SJSA1 (cell line): ENCODE measurements at places on chromosomes 6 and 20. TPM values are rescaled to one million over a fixed set of nuclear protein-coding genes. Genes with fewer than 3 reads are reported as not detected.

DNA sequence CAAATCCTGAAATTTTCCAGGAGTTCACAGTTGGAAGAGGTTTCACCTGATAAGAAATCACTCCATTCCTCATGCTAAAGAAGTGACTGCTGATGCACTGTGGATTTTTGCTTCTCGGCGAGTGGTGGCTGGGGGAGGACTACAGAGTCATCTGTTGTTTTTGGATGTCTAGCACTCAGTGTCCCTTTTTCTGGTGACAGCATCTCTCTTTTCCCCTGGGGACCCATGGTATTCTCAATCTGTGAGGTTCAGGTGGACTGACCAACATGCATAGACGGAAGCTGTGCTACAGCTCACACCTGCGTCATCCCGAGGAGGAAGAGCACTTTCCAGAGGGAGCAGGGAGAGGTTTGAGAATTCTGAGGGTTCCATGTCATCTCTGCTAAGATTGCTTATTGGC is 42.7 kb upstream of the ZNF831 start:
- no peak for DNase-seq

Gene IRF4
- 0.56 and 0.76 TPM in 2 replicates for total RNA-seq

GRCh38 chr6:53240761-53241160 is 92.1 kb upstream of the GCM1 start:
- no peak for DNase-seq

Gene SYCP2
- 1.1 and 2.6 TPM in 2 replicates for total RNA-seq

DNA sequence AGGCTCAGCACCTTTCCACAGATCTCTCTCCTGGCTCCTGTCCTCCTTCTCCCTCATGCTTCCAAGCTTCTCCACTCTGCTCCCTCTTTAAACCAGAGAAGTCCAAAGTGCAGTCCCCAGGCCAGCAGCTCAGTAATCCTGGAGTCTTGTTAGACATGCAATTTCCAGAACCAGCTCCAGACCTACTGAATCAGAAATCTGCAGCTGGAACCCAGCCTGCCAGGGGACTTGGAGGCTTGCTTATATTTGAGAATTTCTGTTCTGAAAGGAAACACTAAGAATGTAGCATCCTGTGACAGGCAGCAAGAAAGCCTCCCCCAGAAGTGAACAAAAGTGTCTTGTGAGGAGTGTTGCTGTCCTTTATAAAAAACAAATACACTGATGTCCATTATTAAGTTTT is 438.1 kb downstream of the BCKDHB start:
- no peak for DNase-seq

DNA sequence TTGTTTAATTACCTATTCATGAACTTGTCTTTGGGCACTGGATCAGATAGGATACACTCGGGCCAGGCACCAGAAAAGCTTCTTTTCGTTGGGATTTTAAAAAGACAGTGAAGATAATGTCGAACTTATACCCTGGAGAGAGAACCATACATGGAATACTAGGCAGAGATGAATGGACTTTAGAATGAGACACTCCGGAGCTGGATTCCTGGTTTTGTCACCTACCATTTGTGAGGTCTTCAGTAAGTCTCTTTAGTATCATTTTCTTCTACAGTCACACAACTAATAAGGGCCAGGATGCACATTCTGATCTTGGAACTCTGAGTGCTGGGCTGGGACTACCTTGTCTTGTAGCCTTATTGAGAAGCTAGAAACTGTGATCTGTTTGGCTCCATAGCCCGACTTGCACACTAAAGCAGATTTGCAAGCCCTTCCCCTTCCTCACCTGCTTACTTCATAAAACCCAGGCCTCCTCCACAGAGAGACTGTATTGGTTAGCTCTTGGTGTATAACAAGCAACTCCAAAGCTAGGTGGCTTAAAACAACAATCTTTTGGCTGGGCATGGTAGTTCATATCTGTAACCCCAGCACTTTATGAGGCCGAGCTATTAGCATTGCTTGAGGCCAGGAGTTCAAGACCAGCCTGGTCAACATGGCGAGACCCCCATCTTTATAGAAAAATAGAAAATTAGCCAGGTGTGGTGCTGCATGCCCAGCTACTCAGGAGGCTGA is 7.4 kb upstream of the IFT52 start:
- DNase-seq = no peak

GRCh38 chr20:3674995-3675900 is 6.6 kb downstream of the ADAM33 start:
- DNase-seq = no peak

GRCh38 chr20:41178904-41179432 is 41.6 kb downstream of the PLCG1 start:
- DNase-seq = no peak

DNA sequence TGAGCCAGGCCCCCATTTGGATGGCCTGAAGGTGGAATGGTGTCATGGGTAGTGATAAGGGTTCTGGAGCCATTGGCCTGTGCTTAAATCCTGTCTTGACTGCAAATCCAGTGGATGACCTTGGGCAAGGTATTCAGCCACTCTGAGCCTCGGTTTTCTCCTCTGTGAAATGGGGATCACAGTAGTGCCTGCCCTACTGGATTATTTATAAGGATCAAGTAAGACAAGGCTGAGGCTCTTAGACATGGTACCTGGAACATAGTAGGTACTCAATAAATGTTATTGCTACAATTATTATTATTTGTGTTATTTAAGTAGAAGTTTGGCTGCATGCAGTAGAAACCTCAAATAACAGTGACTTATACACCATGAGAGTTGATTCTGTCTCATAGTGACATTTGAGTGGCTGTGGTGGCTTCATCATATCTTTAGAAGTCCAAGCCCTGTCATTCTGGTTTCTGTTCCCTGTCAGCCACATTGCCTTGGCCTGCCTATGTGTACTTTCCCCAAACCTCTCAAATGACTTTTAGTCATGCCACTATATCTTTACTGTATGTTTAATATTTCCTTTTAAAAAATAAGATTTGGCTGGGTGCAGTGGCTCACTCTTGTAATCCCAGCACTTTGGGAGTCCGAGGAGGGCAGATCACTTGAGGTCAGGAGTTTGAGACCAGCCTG is 37.6 kb upstream of the CHMP4B start:
- DNase-seq = no peak

GRCh38 chr6:156885562-156885961 is 108.4 kb downstream of the ARID1B start:
- no peak for DNase-seq

GRCh38 chr6:31697555-31697954 is 5.6 kb downstream of the ABHD16A start:
- no peak for DNase-seq

Gene PBX2
- 11.8 and 13.2 TPM in 2 replicates for total RNA-seq

Gene UBE3D
- 6.8 and 6.9 TPM in 2 replicates for total RNA-seq

DNA sequence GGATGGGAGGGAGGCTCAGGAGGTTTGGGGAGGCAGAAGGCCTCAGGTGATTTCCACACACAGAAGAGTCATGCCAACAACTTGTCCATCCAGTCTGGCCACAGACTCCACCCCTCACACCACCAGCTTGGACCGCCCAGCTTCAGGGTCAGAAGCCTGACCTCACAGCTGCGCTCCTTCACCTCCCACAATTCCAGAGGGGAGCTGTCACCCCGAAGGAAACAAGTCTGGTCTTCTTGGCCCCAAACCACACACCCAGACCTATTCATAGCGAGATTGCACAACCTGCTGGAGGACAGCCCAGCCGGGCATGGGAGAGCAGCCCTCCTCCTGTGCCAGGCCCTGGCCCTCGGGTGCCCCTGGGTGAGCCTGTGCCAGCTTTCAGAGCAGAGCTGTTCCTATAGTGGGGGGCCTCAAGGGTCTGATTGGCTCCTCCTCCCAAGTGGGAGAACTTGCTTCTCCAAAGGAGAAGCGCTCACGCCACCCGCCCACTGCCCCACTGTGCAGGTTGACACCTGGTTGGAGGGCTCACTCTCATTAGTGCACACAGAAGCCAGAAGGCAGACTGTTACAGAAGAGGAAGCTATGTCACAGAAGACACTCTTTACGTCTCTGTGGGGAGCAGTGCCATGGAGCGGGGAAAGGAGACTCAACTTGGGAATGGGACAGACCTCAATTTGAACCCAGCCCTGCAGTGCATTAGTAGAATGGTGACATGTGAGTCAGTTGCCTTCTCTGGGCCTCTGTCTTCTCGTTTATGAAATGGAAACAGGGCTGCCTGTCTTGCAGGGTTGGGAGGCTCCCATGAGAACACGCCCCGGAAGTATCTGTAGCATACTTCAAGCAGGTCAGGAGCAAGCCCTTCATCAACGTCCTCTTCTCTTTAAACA is 128.8 kb downstream of the FOXO3 start:
- no peak for DNase-seq

- no peak for DNase-seq
These were observed 567.8 kb downstream of the GRIK2 start for GRCh38 chr6:101961357-101961756.

DNA sequence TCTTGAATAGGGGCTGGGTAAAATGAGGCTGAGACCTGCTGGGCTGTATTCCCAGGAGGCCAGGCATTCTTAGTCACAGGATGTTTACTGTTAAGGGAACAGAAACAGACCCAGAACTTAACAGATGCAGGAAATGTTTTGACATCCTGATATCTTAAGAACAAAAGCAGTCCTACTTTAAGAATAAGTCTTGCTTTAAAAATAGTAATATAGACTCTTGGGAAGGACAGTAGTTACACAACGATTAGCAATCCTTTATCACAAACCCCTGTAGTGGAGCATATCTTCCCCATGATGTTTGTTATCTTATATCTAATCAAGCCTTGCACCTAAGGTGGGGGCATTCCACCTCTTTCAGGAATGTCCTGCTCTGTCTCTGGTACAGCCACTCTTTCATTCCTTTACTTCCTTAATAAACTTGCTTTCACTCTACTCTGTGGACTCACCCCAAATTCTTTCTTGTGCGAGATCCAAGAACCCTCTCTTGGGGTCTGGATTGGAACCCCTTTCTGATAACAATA is 493.7 kb upstream of the SULF2 start:
- peak; percentile 20 for DNase-seq

GRCh38 chr6:137490961-137491360 is 3.2 kb downstream of the OLIG3 start:
- DNase-seq = no peak

Gene SLC22A1
- not detected in 2 replicates for total RNA-seq

Gene FAM209B
- total RNA-seq = not detected in 2 replicates

Gene SLC22A16
- total RNA-seq = not detected in 2 replicates

- no peak for DNase-seq
These were observed 31.8 kb downstream of the TFAP2B start for GRCh38 chr6:50850223-50851048.

- no peak for DNase-seq
These were observed 91.0 kb upstream of the LY86 start for GRCh38 chr6:6497541-6497940.

GRCh38 chr6:127131772-127132376 is 13.4 kb downstream of the RSPO3 start:
- DNase-seq = no peak

Gene SRSF12
- 0.72 and 2.8 TPM in 2 replicates for total RNA-seq

DNA sequence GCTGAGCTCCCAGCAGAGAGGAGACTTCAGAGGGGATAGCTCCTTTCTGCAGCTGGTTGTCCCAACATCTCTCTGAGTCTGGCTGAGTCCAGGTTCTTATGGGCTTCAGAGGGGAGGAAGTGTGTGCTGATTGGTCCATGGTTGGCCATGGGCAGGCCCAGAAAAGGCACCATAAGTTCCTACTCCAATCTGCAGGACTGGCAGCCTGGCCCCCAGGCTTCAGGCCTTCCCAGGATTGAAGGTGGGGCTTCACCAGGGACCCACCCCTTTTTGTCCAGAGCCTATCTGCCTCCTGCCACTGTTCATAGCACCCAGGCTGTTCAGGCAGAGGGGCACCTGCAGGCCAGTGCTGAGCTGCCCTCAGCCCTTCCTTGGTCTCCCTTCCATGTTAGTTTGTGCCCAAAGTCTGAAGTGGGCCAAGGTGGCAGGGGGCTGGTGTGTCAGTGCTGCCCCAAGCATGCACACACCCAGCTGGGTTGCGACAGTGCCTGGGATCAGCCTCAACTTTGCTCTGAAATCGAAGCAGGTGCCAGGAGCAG is 21.6 kb upstream of the TOP1 start:
- no peak for DNase-seq

DNA sequence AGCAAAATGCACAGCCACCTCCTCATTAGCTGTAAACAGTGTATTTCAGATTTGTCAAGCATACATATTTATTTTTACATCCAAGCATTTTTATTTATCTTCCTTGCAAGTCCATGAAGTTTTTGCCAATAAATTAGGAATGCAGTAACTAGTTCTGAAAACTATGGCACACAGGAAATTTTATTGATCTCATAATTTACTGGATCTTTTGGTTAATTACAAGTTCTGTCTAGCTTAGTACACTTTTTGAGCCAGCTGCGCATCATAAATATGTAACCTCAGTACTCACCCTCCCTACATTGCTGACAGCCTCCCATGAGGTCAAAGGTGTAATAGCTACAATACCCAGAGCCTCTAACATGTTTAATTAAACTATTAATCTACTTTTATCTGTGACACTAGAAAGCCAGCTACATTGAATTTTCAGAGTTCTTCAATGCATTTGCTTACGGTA is 898.2 kb downstream of the KIF16B start:
- DNase-seq = no peak

Gene BANF2
- not detected in 2 replicates for total RNA-seq

Gene OR2H1
- not detected in 2 replicates for total RNA-seq

GRCh38 chr6:45657226-45657625 is 279.5 kb upstream of the SUPT3H start:
- no peak for DNase-seq

Gene JAG1
- 40.4 and 40.9 TPM in 2 replicates for total RNA-seq

DNA sequence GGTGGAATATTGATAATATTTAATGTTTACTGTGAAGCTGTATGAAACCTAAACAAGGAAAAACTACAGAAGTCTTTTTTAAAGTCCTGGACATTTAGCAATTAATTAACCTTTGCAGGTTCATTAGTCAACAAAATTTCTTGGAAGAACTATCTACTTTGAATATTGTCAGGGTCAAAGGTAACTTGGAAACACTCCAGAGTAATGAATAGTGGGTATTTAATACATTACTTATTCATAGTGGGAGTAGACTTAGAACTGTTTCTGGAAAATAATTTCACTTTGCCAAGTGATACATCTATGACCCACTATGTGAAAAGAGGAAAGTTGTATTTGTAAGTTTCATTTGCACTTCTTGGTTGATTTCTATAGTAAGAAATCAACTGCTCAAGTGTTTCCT is 319.1 kb downstream of the TFAP2B start:
- no peak for DNase-seq

DNA sequence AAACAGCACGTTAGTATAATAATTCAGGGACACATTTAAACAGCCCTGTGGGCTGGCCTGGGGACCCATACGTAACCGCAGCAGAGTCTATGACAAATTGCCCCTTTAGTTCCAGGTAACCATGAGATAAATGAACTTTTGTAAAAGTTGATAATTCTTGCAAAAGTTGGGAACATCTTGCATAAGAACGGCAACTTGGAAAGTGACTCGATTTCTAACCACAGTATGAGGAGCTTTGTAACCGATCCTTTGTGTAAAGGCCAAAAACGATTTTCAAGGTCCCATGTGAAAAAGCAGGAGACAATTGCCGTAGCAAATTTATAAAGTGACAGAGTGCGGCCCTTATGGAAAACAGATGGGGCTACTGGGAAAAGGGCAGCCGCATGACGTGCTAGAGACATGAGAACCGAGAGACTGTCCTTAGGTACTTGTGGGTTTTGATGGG is 81.6 kb downstream of the PSMG4 start:
- no peak for DNase-seq

- DNase-seq = no peak
These were observed 33.3 kb upstream of the TXLNB start for GRCh38 chr6:139325125-139325524.
